ENCODE measurements at places on chromosomes 12 and 14.
A peak's percentile ranks its signal among the peaks of the same experiment; 100 is the strongest.

- no peak for DNase-seq
Measured at GRCh38 chr12:97753332-97753731, 290.7 kb downstream of the RMST start.

GRCh38 chr12:50059440-50060119 is 2.2 kb downstream of the ASIC1 start:
- no peak for DNase-seq

DNA sequence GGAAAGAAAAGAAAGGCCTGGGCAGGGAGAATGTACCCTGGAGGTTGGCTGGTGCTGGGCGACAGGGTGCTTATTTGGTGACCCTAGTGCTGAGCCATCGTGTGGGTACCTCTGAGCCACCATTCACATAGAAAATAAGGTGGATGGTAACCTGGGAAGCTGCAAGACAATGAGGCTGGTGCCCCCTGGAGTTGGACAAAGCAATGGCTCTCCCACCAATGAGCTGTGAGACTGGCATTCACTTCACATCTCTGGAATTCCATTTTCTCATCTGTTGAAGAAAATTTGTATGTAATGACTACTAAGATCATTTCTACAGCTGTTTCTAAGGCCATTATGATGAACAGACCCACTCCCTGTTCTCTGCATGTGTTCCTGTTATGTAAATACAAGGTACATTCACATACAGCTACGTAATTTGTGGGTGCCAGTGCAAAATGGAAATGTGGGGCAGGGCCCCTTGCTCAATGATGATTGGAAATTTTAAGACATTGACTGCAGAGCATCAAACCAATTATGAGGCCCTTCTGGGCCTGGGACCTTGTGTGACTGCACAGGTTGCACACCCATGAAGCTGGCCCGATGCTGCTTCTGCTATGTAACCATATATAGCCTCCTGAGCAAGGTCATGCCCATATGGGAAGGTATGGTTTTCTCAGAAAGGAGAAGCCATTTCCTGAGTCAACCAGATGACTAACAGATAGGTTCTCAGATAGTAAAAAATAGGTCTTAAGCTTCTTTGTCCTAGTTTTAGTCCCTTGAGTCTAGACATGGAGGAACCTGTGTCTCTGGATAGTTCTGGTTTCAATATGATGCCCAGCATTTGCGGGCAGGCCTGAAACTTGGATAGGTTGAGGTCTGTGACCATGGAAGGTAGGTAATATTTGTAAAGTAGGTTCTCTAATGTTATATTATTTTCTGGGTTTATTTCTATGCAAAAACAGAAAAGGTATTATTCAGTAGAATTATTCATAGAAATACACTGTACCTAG is 63.4 kb upstream of the IGF1 start:
- DNase-seq, result no peak

- DNase-seq, result peak; percentile 75
Measured at GRCh38 chr12:107884769-107885694, 110.5 kb downstream of the ASCL4 start.

- no peak for DNase-seq
Measured at GRCh38 chr14:27372771-27373170, 774.9 kb upstream of the NOVA1 start.

DNA sequence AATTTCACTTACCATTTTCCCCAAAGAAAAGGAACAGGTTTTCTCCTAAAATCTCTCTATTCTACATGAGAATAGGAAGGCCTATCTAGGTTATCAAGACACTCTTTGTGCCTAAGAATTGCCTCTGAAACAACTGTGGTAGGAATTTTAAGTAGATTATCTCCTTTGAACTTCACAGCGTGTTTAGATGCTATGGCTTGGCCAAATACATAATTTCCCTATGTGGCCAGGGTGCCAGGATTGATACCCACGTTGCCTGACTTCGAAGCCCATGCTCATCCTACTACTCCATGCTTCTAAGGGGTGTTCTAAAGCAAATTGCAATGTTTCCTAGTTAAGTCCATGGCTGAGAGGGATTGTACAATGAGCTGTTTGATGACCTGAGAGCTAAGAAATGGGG is 241.5 kb upstream of the FBXO33 start:
- no peak for DNase-seq

DNA sequence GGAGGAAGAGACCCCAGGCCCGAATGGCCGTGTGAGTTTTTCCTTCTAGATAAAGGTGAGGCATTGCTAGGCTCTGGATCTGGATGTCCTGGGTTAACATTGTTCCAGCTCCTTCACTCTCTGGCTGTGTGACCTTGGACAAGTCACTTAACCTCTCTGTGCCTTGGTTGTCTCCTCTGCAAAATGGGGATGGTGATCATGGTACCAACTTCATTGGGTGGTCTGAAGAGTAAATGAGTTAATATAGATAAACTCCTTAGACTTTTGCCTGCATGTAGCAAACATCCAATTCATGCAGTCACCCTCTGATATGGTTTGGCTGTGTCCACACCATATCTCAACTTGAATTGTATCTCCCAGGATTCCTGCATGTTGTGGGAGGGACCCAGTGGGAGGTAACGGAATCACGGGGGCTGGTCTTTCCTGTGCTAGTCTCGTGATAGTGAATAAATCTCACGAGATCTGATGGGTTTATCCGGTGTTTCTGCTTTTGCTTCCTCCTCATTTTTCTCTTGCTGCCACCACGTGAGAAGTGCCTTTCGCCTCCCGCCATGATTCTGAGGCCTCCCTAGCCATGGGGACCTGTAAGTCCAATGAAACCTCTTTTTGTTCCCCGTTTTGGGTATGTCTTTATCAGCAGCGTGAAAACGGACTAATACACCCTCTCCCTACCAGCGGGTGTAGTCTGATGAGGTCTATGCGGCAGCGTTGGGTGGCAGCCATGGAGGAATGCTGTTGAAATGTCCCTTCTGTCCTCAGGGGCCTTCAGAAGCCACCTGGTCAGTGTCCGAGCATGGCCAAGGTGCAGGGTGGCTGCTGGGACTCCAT is 256.1 kb downstream of the GLT1D1 start:
- DNase-seq, result no peak

DNA sequence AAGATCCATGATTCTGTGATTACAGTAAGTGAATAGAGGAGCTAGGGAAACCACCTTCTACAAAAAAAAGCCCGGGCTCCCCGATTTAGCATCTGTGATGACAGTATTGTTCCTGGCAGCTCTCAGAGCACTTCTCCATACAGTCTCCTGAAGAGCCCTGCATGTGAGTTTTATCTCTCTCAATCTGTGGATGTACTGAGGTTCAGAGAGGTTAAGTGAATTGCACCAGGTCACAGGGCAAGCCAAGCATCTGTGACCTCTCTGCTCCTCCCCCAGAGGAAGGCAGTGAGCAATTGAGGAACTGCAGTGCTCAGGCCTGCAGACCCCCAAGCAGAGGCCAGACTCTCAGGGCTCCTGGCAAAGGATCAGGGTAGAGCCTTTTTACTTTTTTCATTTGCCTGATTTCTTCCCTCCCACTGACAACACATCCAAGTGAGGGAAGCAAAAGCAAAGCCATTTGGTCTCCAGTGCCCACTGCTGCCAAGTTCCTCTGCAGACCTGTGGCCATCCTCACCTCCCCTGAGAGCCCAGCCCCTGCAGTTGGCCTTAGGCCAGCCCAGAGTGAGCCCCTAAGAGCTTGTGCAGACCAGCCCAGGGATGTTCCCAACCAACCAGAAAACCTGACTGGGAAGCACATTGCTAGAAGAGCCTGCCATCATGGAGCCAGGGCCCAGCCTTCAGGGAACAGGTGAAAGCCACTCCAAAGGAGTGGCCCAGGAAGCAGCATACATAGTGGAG is 47.6 kb upstream of the PNMA1 start:
- DNase-seq, result no peak

DNA sequence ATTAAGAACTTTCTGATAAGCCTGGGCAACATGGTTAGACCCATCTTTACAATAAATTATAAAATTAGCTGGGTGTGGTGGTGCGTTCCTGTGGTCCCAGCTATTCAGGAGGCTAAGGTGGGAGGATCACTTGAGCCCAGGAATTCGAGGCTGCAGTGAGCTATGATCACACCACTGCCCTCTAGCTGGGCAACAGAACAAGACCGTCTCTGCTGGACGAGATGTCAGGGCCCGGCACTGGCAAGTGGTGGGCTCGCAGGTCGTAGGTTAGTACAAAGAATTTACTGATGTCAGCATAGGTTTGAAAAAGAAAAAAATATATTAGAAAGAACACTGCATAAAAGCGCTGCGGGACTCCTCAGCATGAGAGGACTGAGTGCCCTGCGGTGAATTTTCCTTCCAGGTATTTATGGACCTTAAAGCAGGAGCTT is 15.7 kb upstream of the VSIG10 start:
- DNase-seq, result no peak

GRCh38 chr14:76514213-76514998 is 138.5 kb downstream of the ESRRB start:
- no peak for DNase-seq

- no peak for DNase-seq
Measured at GRCh38 chr12:56126732-56127239, 1.3 kb upstream of the ESYT1 start.

DNA sequence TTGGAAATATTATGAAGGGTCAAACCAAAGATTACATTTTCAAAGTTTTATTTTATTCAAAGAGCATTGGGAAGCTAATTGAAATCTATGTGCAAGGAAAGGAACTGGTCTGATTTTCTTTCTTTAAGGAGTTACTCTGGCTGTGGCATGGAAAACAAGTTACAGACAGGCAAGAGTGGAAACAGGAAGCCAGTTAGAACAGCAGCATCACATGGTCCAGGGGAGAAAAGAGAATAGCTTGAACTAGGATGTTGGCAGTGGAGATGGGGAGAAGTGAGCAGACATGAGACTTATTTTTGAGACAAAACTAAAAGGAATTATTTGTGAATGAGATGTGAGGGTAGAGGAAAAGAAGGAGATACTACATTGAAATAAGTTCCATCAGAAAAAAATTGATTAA is 3.4 kb downstream of the OR11G2 start:
- DNase-seq, result no peak

DNA sequence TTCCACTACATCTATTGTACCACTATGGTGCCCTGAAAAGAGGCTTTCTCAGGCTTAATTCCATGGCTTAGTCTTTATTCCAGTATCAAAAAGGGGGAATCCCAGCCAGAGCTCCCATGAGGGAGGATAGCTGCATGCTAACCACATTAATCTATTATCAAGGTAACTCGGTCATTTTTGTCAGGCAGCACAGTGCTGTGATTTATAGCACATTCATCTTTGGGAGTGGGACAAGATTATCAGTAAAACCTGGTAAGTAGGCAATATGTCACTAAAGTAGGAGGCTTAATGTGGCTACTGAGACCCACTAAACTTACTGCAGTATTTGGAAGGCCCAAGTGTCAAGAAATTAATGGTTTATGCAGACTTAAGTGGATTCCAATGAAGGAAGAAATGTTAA is 58.9 kb downstream of the DAD1 start:
- DNase-seq, result no peak

GRCh38 chr12:19154686-19155085 is 25.2 kb downstream of the PLEKHA5 start:
- no peak for DNase-seq

DNA sequence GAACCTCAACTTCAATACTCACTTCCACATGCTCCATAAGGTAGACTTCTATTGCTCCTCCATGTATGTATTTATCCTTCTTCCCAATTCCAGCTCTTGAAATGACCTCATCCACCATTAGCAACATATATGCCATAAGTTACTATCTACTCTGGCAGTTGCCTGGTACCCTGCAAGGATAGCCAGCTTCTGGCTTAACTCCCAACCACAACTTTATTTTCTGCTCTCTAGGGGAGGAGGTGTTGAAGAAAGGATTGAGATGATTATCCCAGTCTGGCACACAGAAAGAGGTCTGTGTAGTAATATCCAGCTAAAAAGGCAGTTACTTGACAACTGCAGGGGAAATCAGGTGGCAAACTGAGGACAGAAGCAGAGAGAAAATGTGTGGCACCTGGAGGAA is 71.5 kb upstream of the MDM1 start:
- DNase-seq, result no peak

DNA sequence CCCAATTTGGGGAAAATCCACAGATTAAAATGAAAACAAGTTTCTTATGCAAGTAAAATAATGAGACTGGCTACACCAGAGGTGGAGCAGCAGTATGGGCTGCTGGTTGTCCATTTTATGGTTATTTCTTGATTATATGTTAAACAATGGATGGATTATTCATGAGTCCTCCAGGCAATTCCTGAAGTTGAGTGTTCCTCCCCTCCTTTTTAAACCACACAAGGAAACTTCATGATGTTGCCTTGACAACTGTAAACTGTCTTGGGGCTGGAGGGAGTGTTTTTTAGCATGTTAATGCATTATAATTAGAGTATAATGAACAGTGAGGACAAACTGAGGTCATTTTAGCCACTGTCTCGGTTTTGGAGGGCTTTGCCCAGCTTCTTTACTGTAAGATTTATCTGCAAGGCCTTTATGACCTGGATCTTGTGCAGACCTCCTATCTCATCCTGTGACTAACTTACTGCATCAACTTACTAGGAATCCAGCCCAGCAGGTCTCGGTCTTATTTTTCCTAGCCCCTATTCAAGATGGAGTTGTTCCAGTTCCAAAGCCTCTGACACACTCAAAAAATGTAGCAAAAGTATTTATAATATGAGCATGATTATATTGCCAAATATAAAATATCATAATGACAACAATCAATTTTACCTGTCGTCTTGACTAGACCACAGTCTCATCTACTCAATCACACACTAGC is 534.0 kb downstream of the TMEM121 start:
- DNase-seq, result no peak

All from retina (tissue), 1 donor.